ENCODE measurements at places on chromosomes 4 and X.

DNA sequence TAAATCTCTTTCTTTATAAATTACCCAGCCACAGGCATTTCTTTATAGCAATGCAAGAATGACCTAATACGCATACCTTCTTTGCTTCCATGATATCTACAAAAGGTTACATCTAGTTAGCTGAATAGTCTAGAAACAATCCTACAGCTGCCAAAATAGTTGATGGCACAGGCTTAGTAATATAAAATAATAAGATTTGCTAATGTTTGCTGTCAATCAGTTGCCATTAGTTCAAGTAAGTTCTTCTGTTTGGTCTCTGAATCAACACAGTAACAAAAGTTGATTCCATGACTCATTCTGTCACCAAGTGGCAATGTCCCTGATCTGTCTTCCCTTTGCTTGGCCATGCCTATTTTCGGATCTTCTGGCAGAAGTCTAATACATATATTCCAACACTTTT, 470.2 kb downstream of the SPRY1 start:
- DNase-seq = no peak

GRCh38 chrX:104987063-104987462, 233.4 kb downstream of the TEX13A start:
- no peak for DNase-seq

DNA sequence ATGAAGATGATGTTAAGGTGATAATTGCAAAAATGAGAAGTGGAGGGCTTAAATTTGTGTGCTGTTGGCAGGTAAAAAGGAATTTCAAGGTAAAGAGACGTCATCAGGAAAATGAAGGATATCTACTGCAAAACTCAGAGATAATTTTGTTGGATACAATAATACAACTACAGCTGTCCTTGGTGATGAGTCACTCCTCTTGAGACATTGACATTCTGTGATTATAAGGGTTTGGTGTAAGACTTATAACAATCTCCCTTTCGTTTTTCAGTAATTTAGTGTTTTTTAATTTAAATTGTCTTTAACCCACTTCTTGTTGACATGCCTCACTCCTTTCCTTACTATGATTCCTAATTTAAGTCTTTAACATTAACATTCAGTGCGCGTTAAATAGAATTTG, 1074.1 kb upstream of the SLIT2 start:
- no peak for DNase-seq

DNA sequence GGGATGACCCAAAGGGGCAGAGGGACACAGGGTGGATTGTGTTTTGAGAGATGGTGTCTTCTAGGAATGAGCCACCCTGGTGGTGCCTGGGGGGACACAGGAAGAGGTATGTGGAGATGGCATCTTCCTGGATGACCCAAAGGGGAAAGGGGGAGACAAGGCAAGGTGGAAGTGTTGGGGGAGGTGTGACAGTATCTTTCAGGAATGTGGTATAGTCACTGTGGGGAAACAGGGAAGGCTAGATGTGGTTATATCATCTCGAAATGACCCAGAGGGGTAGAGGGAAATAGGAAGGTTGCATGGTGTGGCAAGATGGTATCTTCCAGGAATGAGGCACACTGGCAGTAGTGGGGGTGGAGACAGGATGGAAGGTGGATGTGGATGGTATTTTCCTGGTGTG, 62.9 kb downstream of the MAOA start:
- DNase-seq = no peak

GRCh38 chr4:2823671-2824328, 19.8 kb upstream of the ADD1 start:
- DNase-seq = peak; percentile 10

DNA sequence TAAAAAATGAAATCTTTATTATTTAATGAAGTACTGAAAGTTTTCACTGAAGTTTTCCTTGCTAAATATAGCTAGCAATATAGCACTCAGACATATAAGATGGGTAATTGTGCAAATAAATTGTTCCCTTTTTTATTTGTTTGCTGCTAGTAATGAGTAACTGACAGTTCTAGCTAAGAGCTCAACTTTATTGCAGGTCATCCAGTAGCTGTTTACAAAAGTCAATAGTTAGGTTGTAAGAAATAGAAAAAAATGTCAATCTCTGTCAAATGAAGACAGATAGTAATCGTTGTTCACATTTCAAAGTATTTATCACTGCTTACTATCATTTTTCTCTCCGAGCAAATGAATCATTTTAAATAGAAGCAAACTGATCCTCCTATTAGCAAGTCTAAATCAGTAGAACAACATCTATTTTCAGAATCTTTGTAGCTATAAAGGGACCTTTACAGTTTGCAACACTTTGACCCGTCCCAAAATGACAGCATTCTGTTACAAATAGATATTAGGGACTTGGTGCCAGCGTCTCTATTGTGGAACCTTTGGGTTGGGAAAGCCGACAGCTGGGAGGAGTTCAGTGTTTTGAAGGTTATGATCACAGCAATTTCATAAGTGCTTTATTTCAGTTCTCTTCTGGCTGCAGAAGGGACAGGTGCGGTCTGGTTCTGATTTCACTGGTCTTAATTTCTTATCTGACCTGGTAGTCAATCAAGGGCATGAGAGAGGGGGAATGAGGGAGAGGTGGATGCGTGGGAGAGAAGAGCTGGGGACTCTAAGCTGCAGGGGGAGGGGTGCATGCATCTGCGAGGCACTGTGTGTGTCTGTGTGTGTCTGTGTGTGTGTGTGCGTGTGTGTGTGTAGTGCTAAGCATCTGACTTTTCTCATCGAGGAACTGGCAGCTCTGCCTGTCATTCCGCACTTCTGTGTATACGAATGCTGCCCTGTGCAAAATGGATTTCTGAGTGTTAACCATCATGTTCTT, 227.9 kb upstream of the PITX2 start:
- no peak for DNase-seq

DNA sequence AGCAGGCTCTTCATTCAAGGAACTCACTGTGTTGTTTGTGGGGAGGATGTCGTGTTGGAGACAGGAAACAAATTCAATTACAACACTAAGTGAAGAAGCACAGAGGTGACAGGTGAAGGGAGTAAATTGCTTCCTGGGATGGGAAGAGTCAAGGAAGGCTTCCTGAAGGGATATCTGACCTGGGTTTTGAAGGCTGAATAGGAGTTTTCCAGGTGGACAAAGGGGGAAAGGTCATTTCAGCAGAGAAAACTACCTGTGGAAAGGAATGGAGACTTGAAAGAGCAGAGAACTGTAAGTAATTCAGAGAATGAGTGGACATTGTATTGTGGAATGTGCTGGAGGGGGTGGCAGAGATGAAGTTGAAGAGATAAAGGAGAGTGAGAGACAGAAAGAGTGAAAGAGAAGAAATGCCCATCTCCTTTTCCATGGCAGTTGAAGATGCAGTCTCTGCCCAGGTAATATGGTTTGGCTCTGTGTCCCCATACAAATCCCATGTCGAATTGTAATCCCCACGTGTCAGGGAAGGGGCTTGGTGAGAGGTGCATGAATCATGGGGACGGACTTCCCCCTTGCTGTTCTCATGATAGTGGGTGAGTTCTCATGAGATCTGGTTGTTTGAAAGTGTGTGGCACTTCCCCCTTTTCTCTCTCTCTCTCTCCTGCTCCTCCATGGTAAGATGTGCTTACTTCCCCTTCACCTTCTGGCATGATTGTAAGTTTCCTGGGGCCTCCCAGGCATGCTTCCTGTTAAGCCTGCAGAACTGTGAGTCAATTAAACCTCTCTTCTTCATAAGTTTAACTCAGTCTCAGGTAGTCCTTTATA, 205.7 kb upstream of the BCOR start:
- DNase-seq = no peak

GRCh38 chrX:121258545-121258944, 211.1 kb downstream of the GLUD2 start:
- no peak for DNase-seq

DNA sequence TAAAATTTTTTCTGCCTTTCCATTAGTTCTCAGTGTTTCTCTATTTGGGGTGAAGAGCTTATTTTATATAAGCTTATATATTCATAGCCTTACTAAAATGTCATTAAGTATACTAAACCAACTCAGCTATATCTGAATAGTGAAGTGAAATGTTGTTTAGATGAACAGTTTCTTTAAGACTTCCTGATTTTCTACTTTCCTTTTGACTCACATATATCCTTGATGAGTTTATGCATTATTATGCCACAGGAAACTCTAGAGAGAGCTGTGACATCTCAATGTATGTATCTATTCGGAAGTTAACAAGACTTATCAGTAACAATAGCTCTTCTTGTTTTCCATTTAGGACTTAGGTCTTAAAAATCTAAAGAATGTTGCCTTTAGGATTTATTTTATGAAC, 1491.8 kb upstream of the IGFBP7 start:
- DNase-seq = no peak

DNA sequence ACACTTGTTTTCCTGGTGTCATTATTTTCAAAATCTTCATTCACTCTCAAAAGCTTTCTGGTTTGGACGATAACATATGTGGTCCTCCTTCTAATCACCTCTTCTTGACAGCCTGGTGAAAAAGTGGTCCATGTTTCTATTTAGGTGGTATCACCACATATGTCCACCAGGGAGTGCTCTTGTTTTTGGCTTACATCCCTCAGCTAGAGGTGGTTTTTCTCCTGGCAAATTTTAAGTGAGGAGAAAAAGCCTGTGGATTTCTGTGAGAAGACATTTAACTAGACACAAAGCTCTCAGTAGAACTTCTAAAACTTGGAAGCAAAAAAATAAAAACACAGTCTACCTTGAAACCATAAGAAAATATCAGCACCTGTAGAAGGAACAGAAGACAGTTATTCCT, 58.0 kb upstream of the FRMPD4 start:
- no peak for DNase-seq

DNA sequence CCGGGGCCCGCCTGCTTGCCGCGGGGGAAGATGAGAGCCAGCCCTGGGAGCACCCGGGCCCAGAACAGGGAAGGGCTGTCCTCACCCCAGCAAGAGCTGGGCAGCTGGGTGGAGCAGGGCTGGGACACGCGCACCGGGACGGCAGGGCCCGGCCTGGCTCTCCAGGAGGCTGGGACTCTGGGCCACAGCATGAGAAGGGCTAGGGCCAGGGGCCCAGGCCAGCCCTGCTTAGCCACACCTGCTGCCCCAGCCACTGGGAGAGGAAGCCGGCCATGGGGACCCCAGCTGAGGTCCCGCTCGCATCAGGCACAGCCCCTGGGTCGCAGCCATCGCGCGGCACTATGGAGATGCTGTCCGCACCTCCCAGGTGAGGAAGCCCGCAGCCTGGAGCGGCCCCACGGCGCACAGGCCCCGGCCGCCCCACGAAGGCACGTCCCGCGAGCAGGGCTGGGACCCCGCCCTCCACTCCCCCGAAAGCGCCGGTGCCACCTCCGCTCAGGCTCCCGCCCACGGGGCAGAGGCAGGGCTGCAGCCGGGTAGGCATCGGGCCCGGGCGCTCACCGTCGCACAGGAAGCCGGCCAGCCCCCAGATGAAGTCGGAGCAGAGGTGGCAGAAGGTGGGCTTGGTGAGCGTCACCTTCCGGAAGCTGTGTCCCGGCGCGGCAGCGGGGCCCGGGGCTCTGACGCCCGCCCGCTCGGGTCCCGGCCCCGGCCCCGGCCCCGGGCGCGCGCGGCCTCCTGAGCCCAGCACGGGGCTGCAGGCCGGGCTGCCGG, 531 bp downstream of the DGKQ start:
- peak; percentile 70 for DNase-seq

GRCh38 chrX:16762579-16762978, 23.7 kb upstream of the TXLNG start:
- DNase-seq = no peak

GRCh38 chr4:122759639-122760310, 27.3 kb downstream of the BBS12 start:
- DNase-seq = no peak

DNA sequence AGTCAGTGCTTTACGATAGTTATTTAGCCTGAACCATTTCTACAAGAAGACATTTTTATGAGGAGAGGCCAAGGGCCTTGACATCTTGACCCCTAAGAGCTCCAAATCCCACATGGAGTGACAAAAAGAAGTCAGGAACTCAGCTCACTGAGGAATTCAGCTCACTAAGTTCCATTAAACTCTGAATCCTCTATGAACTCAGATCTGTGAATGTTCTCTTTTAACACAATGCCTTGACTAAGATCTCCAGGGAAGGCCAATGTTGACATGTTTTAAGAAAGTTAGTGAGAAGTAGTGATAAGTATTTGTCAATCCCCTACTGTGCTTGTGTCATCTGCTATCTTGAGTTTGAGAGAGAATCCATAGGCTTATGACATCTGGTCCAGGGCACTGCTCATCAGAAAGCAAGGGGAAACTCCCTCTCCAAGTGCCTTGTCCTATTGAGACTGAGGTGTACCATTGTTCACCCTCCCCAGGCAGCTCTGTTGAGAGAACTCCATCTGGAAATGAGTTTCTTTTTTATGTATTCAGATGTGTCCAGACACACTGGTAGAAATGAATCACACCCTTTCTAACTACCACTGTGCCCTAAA, 68.7 kb upstream of the PCDH19 start:
- no peak for DNase-seq

All from activated naive CD8-positive, alpha-beta T cell treated with anti-CD3 and anti-CD28 coated beads, Interleukin-2, amount 10 ng/mL, durations not matched to agents 7 days and 5 days (primary cell).